IPS-NIHi11 (cell line): ENCODE measurements at places on chromosomes 3 and 15.

- DNase-seq: no peak
Observed at GRCh38 chr3:107845380-107846278, 245.2 kb downstream of the CD47 start.

GRCh38 chr3:143103652-143104051 lies 15.9 kb upstream of the CHST2 start:
- DNase-seq: no peak

DNA sequence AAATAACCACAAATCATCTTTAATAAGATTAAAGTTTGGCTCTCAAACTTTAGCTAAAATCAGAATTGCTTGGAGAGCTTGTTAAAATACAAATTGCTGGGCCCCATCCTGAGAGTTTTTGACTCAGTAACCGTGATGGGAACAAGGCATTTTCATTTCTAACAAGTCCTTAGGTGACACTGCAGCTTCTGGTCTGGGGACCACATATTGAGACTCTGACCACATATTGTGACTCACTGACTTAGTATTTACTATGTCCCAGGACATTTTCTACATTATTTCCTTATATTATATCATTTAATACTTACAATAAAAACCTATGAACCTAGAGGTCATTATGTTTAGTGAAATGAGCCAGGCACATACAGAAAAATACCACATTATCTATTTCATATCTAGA lies 164.5 kb downstream of the ZMAT3 start:
- DNase-seq: no peak

GRCh38 chr3:16916840-16917239 lies 32.1 kb downstream of the PLCL2 start:
- no peak for DNase-seq

- no peak for DNase-seq
Observed at GRCh38 chr3:162353414-162353813, 856.8 kb downstream of the OTOL1 start.

- DNase-seq: no peak
Observed at GRCh38 chr3:161156936-161157335, 51.8 kb upstream of the B3GALNT1 start.

DNA sequence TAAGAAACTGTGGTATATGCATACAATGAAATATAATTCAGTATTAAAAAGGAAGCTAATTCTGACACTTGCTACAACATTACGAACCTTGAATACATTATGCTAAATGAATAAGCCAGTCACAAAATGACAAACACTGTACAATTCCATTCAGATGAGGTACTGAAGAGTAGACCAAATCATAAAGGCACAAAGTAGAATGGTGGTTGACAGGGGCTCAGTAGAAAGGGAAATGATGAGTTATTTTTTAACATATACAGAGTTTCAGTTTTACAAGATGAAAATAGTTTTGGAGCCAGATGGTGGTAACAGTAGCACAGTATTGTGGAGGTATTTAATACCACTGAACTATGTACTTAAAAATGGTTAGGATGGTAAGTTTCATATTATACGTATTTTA lies 254.6 kb upstream of the RBMS3 start:
- no peak for DNase-seq

- DNase-seq: no peak
Observed at GRCh38 chr3:46456118-46456517, 8.6 kb downstream of the LTF start.

DNA sequence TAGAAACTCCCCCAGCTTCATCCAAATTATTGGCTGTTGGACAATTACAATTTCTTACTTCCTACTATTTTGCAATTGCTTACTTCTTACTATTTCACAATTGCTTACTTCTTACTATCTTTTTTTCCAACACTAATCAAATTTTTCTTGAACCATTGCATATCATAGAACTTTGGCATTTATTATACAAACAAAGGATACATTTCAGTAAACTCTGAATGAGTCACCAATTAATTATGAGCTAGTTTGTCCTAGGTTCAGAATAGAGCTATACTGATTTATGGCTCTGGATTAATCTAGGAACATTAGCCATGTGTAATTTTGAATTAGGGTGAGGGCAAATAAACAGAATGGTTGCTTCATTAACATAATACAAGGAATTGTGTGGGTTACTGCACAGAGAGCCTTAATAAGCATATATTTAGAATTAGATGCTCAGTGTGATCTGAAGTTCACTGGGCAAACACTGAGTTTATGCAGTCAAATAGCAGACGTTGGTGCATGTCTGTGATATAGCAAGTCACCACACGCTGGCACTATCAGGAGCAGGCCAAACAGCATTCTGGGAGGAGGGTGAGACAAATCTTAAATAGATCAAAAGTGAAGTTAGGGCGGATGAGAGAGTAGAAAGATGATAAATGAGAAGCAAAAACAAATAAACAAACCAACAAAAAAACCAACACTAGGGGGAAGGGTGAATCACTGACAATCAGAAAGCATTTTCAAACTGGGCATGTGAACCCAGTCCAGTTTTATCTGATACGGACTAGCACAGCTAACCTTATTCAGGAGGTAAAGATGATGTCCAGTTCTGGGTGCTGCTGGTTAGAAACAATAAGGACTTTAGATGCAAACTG lies 21.5 kb downstream of the GABRR3 start:
- DNase-seq: no peak

GRCh38 chr3:160368804-160369203 lies 30.2 kb downstream of the IFT80 start:
- DNase-seq: no peak

GRCh38 chr3:143970773-143971358 lies 757 bp upstream of the DIPK2A start:
- peak; percentile 59 for DNase-seq

- DNase-seq: no peak
Observed at GRCh38 chr3:186283651-186284348, 78.2 kb downstream of the DGKG start.

GRCh38 chr3:16309558-16309957 lies 44.5 kb downstream of the OXNAD1 start:
- peak; percentile 37 for DNase-seq

DNA sequence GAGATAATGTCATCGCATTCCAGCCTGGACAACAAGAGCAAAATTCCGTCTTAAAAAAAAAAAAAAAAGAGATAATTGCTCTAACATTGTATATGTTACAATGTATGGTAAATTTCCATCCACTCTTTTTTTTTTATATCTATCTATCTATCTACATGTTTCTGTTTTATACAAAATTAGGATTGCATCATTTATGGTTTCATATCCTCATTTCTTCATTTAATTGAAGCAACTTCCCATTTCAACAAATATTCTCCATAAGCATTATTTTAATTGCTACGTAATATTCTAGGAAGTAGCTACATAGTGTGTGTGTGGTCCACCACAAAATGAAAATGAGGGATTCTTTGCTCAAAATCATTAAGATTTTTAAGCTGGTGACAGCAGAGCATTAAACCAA lies 18.4 kb downstream of the RBP1 start:
- DNase-seq: no peak

DNA sequence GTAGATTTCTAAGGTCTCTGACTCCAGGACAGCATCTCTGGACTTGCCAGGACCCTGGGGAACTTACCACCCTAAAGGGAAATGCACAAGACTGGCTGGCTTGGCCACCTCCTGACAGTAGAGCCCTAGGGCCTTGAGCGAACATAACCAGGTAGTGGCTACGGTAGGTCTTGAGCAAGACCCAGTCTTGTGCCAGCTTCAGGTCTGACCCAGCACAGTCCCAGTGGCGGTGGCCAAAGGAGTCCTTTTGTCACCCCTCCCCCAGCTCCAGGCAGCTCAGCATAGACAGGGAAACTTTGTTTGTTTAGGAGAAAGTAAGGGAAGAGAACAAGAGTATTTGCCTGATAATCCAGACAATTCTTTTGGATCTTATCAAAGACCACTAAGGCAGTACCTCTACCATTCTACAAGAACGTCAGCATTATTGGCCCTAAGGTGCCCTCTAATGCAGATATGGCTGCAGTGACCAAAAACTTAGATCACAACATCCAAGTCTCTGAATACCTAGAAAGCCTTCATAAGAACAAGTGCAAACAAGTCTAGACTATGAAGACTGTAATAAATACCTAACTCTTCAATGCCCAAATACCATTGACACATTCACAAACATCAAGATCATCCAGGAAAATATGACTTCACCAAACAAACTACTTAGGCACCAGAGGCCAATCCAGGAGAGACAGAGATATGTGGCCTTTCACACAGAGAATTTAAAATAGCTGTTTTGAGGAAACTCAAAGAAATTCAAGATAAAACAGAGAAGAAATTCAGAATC lies 38.7 kb upstream of the FBN1 start:
- no peak for DNase-seq
